ENCODE measurements at places on chromosomes 3 and 15.

- no peak overlapping the region for H3K27ac ChIP-seq
- DNase-seq = no peak
- no peaks in the 10 kb centered on the region for H3K4me1 ChIP-seq
- H3K27me3 ChIP-seq = peaks cover 5% of the 10 kb centered on the region
- H3K4me3 ChIP-seq = no peak overlapping the region
- H3K36me3 ChIP-seq = no peaks in the 10 kb centered on the region
Observed at GRCh38 chr15:89395461-89395871, 60.8 kb upstream of the POLG start.

- no peaks in the 10 kb centered on the region for H3K36me3 ChIP-seq
- no peak for DNase-seq
- no peak overlapping the region for H3K4me3 ChIP-seq
- H3K27me3 ChIP-seq = no peaks in the 10 kb centered on the region
- no peak overlapping the region for H3K27ac ChIP-seq
Observed at GRCh38 chr15:79434361-79434760, 2.2 kb downstream of the MINAR1 start.

DNA sequence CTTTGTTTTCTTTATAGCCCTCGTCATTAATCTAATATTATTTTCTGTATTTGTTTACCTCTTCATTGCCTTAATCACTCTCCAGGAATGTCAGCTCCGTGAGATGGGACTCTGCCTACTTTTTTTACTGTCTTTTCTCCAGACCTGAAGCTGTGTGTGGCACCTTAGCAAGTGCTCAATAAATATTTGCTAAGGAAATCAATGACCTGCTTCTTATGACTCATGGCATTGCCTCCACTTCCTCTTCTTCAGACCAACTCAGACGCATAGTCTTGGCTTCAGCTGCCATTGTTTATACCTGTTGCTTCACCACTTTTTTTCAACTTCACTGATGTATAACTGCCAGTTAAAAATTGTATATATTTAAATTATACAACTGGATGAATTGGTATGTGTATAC is 218.5 kb upstream of the CMC1 start:
- H3K27ac ChIP-seq = no peak overlapping the region
- H3K27me3 ChIP-seq = no peaks in the 10 kb centered on the region
- DNase-seq = no peak
- H3K4me1 ChIP-seq = no peaks in the 10 kb centered on the region
- no peaks in the 10 kb centered on the region for H3K36me3 ChIP-seq

DNA sequence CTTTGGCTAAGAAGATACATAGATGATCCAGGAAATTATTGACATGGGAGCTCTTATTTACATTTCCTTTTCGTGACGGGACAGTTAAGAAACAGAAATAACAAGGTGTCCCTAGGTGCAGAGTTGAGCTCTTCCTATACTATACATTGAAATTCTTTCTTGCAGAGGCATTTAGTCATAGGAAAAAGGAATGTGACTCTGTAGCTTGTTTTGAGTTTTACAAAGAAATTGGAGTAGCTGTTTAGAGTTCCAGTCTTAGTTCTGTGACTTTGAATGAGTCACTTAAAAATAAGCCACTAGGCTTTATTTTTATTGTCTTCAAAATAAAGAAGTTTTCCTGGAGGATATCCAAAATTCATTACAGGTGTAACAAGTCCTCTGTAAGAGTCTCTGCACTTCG is 723.5 kb upstream of the SGO1 start:
- no peak overlapping the region for H3K4me3 ChIP-seq
- DNase-seq = no peak
- H3K4me1 ChIP-seq = no peaks in the 10 kb centered on the region
- no peaks in the 10 kb centered on the region for H3K27me3 ChIP-seq
- H3K27ac ChIP-seq = no peak overlapping the region

- no peaks in the 10 kb centered on the region for H3K4me1 ChIP-seq
- H3K36me3 ChIP-seq = no peaks in the 10 kb centered on the region
- H3K4me3 ChIP-seq = no peak overlapping the region
- no peak overlapping the region for H3K27ac ChIP-seq
- no peak for DNase-seq
Observed at GRCh38 chr15:84898761-84899160, 14.3 kb downstream of the SLC28A1 start.

- H3K27me3 ChIP-seq = no peaks in the 10 kb centered on the region
- H3K27ac ChIP-seq = no peak overlapping the region
- H3K36me3 ChIP-seq = no peaks in the 10 kb centered on the region
- no peaks in the 10 kb centered on the region for H3K4me1 ChIP-seq
Observed at GRCh38 chr15:72958634-72959033, 93.6 kb upstream of the NEO1 start.

- H3K4me1 ChIP-seq = no peaks in the 10 kb centered on the region
- no peak overlapping the region for H3K4me3 ChIP-seq
- no peaks in the 10 kb centered on the region for H3K27me3 ChIP-seq
Observed at GRCh38 chr15:45133561-45133920, 3.7 kb downstream of the DUOX1 start.

DNA sequence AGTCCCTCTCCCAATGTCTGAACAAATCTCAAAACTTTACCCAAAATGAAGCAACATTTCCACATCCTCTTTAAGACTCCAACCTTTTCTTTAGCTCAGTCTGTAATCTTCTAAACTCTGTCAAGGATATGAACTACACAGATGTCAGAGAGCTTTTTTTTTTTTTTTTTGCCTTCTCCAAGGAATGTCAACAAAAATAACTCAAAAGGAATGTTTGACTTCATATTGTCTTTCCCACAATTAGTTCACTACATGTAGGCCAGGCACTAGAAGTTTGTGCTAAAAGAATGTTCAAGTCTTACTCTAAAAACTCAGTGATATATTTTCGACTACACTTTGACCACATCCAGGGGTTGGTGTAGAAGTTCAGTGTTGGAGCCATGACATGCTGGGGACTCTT is 37.1 kb downstream of the ADAMTS9 start:
- H3K27me3 ChIP-seq = no peaks in the 10 kb centered on the region
- H3K4me3 ChIP-seq = no peak overlapping the region
- no peaks in the 10 kb centered on the region for H3K4me1 ChIP-seq
- no peak for DNase-seq
- no peaks in the 10 kb centered on the region for H3K36me3 ChIP-seq

DNA sequence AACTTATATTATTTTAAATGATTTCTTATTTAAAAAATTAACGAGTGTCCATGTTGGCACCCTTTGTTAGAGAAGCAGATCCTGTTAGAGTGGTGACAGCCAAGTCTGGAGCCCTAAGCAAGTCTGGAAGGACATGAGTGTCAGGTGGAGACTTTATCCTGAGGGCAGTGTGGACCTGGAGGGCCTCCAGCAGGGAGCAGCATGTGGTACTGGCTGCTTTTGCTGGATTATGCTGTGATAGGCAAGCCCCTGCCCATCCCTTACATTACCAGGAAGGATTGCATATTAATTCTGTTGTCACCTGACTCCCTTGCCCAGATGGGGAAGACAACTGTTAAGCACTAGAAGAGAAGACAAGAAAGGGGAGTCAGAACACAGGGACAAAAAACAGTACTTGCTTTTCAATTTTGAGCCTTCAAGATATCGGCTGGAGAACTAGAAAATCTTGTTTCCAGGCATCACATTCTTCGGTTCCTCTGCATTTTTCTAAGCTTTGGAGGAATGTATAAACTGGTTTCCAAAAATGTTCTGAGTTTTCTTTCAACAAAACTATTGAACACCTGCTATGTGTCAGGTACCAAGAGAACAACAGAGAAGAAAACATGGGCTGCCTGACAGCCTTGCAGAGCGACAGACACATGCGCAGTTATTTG is 22.7 kb downstream of the ZNF860 start:
- H3K4me1 ChIP-seq = no peaks in the 10 kb centered on the region
- H3K27me3 ChIP-seq = no peaks in the 10 kb centered on the region
- H3K36me3 ChIP-seq = no peaks in the 10 kb centered on the region
- no peak overlapping the region for H3K4me3 ChIP-seq

- H3K4me3 ChIP-seq = no peak overlapping the region
- H3K27me3 ChIP-seq = no peaks in the 10 kb centered on the region
- no peaks in the 10 kb centered on the region for H3K36me3 ChIP-seq
- no peaks in the 10 kb centered on the region for H3K4me1 ChIP-seq
- H3K27ac ChIP-seq = no peak overlapping the region
Observed at GRCh38 chr15:88568589-88568988, 22.1 kb upstream of the DET1 start.

- H3K4me1 ChIP-seq = no peaks in the 10 kb centered on the region
- no peak overlapping the region for H3K4me3 ChIP-seq
- DNase-seq = no peak
- H3K27me3 ChIP-seq = no peaks in the 10 kb centered on the region
- no peak overlapping the region for H3K27ac ChIP-seq
Observed at GRCh38 chr3:78604341-78604740, 1163.5 kb downstream of the ROBO1 start.

DNA sequence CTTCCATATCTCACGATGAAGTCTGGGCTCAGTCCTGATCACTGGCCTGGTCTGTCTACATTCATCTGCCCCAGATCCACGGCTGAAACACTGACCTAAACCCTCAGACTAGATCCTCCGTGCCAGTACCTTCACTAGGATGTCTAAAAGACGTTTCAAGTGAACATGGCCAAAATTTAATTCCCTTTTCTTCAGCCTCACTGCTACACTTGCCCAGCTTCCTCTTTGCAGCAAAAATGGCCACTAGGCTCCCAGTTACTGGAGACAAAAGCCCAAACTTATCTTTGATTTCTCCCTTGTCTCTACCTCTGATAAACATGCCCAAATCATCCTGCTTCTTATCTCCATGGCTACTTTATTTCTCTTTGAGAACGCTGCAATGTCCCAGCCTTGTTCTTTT is 1.7 kb downstream of the RASSF1 start:
- no peak for DNase-seq
- peaks cover 26% of the 10 kb centered on the region for H3K36me3 ChIP-seq
- peak overlapping the region; percentile 90 for H3K4me3 ChIP-seq
- H3K27ac ChIP-seq = 0 out of 2 replicates have a peak overlapping the region, but pooled peaks have one; percentile 49

DNA sequence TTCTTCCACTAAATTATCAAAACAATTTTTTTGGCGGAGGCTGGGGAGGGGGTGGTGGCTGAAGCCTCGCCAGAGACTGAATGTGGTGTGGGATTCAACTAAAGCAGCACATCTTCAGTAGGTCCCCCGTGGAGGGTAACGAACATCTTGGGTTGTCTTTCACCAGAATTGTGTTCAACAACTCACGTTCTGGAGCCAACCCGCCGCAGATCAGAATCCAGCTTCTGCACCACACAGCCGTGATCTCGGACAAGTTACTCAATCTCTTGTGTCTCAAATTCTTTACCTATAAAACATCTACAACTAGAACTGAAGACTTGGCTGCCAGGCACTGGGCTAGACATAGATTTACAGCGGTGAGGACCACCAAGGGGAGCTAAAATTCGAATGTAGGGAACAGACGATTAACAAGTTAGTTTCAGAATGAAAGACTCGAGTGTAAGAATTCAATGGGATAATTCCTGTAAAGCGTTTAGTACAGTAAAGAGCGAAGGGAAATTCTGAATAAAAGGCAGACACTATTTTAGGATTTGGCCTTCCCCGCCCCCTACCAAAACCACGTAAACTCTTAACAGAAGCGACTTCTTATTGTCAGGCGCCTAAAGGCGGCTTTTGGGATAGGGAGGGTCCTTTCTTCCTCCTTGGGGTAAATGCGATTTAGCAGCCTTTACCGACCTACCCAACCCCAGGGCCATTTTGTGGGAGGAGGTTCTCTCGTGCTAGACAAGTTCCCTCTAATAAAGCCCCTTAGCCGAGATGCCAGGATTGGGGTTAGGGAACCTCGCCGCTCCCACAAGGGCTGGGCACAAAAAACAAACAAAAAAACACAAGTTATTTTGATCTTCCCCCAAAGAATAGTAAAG is 697 bp upstream of the RAB5A start:
- peaks cover 39% of the 10 kb centered on the region for H3K4me1 ChIP-seq
- H3K27me3 ChIP-seq = no peaks in the 10 kb centered on the region
- H3K36me3 ChIP-seq = peaks cover 12% of the 10 kb centered on the region
- peak overlapping the region; percentile 99 for H3K4me3 ChIP-seq

DNA sequence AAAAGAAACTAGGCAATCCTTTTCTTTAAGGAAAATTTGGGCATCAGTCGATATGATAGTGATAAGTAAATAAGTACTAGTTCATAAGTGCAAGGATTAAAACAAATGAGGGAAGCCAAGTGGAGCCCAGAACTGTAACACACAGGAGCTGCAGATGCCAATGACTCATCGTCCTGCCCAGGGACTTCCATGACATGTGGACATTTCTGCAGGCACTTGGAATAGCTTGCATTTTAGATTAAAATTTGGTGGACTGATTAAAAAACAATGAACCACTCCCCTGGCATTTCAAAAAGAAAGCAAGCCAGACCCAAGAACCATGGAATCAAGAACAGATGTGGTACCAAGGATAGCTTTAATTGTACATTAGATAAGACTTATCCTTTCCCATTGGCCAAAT is 2.9 kb downstream of the SAMD7 start:
- no peak overlapping the region for H3K27ac ChIP-seq
- no peak for DNase-seq
- H3K27me3 ChIP-seq = no peaks in the 10 kb centered on the region
- H3K4me1 ChIP-seq = no peaks in the 10 kb centered on the region
- H3K36me3 ChIP-seq = no peaks in the 10 kb centered on the region
- no peak overlapping the region for H3K4me3 ChIP-seq

- no peak overlapping the region for H3K27ac ChIP-seq
- no peaks in the 10 kb centered on the region for H3K27me3 ChIP-seq
- DNase-seq = no peak
Observed at GRCh38 chr3:195253923-195254432, 17.0 kb downstream of the XXYLT1 start.

DNA sequence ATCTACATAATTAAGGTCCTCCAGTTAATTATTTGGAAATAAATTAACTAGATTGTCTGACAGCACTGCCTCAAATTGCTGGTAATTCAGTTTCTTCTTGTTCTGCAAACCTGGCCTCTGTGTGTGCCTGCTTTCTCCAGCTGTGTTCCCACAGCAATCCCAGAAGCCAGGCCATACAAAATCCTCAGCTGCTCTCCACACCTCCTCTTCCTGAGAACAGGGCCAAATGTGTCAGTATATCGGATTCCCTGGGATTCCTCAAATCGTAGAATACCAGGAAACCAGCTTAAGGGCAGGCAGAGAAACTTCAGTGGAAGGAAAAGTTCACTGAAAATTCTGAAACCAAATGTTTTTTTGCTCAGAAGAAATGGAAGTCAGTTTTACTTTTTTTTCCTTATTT is 261.4 kb downstream of the ZMAT3 start:
- no peak for DNase-seq
- H3K27me3 ChIP-seq = no peaks in the 10 kb centered on the region
- no peak overlapping the region for H3K27ac ChIP-seq
- H3K4me3 ChIP-seq = no peak overlapping the region
- H3K36me3 ChIP-seq = no peaks in the 10 kb centered on the region

DNA sequence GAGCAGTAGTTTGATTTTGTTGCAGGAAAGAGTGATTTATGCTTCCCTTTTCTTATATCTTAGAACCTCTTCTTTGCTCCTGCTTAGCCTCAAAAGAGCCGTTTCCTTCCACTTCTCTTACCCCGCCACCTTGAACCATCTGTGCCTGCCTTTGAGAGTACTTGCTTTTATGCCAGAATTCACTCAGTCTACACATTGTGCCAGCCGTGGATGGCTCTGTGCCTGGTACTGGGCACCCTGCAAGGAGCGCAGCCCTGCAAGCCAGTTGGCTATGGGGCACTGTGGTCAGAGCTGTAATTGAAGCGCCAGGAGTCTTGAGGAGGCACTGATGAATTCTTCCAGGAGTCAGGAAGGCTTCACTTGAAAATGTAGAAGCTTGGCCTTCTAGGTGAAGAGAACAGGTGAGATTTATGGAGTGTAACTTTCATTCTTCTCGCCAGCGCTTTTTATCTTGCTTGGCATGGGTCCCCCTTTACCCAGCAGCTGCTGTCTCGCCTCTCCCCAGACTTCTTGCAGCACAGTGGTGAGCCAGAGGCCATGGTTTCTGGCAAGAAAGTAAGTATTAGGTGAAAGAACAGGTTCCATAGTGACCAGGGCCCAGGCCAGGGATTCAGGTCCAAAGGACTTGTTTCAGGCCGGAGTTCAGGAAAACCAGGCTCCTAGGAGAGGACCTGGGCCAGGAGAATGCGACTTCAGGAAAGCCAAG is 4.9 kb downstream of the TMED3 start:
- no peak for DNase-seq
- peaks cover 77% of the 10 kb centered on the region for H3K36me3 ChIP-seq
- no peak overlapping the region for H3K4me3 ChIP-seq
- H3K27ac ChIP-seq = no peak overlapping the region
- peaks cover 23% of the 10 kb centered on the region for H3K4me1 ChIP-seq
